HCT116 (cell line): ENCODE measurements at places on chromosomes 2 and 18. TPM values are rescaled to one million over a fixed set of nuclear protein-coding genes. Genes with fewer than 3 reads are reported as not detected.

DNA sequence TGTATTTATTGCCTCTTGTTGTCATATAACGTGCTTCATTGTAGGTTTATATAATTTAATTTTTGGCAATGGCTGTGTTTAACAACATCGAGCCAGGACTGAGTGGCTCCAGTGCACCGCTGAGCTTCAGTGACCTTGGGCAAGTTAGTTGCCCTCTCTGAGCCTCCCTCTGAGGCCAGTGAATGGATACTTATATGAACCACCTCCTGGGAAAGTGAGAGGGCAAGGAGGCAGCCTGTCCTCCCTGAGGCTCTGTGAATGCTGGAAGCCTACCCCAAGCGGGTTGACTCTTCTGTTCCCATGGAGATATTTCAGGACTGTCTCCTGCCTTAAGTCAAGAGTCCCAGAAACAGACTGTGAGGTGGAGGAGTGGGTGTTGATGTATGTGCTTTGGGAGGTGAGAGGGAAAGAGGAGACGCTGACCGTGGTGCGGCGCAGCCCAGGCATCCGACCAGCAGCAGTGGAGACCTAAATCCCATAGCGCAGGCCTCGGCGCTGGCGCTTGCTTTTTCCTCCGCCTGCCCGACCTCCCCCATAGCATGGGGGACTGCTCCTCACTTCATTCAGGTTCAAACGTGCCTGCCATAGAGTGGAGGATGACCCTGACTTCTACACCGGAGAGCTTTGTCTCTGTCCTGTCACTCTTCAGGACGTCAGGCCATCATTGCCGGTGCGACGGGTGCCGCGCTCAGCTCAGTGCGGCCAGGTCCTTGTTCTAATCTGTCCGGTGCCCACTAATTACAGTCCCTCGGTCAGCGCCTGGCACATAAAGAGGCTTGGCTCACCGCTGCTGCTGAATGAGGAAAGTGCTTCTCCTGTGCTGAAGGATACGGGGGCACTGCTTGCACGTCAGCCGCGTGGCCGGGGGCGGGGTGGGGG lies 167.3 kb upstream of the HS6ST1 start:
- H3K27me3 ChIP-seq, result 0 out of 2 replicates have a peak, but pooled peaks cover 9% of the 10 kb centered on the region
- H3K4me1 ChIP-seq, result no peaks in the 10 kb centered on the region
- H3K4me3 ChIP-seq, result no peak overlapping the region
- H3K36me3 ChIP-seq, result no peaks in the 10 kb centered on the region

IL37 gene
- not detected for total RNA-seq

DNA sequence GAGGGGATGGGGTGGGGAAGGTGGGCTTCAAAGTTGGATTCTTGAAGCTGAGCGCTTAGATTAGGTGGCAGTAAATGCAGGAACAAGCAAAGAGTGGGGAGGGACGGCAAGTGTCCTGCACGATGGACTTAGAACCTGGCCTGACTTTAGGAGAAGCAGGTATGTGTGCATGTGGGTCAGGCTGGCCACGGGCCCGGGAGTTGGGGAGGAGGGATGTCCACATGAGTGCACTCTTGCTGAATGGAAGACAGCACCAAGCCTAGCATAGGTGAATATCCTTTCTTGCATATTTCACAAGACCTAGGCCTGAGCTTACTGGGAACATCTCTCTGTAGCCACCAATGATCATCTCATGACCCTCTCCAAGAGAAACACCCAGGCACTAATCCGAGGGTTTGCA lies 96.1 kb downstream of the DDX1 start:
- H3K27ac ChIP-seq, result no peak overlapping the region
- H3K4me1 ChIP-seq, result no peaks in the 10 kb centered on the region
- DNase-seq, result no peak
- no peak overlapping the region for H3K4me3 ChIP-seq
- H3K36me3 ChIP-seq, result no peaks in the 10 kb centered on the region

UNC80 gene
- not detected for total RNA-seq

SYT4 gene
- not detected for total RNA-seq

USP37 gene
- 23.5 TPM for total RNA-seq

DNA sequence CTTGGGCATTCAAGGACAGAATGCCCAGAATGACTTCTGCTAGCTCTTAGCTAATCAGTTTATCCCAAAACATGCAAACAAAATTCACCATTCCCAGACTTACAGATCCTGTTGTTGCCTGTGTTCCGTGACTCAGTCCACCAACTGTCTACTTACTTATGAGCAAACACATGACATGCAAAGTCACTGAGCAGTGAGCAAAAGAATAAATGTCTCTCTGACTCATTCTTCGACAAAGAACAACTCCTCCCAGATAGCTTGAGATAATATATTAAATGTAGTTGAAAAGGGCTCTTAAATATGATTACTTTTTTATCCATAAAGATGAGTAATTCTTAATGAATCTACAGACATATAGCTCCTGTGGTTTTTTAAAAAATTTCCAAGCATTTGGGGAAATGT lies 9.0 kb upstream of the CREG2 start:
- no peak overlapping the region for H3K27ac ChIP-seq
- H3K27me3 ChIP-seq, result no peaks in the 10 kb centered on the region
- no peak for DNase-seq
- H3K4me3 ChIP-seq, result no peak overlapping the region
- H3K4me1 ChIP-seq, result no peaks in the 10 kb centered on the region
- no peaks in the 10 kb centered on the region for H3K36me3 ChIP-seq

DNA sequence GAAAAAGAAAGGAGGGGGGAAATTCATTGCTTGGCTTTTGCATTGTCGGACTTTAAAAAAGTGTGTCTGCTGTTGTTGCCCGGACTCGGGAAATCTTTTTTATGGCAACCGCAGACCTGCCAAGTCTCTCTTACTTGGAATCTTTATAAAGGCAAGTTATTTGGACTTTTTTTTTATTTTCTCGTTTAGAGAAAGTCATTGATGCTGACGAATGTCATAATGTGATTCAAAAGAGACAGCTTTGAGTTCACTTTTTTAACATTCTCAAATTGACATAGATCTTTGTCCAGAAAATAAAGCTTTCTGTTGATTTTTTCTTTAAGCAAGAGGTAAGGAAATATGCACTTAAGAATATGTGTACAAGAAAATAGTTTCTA lies 651 bp upstream of the ZNF521 start:
- H3K36me3 ChIP-seq, result no peaks in the 10 kb centered on the region
- H3K4me1 ChIP-seq, result no peaks in the 10 kb centered on the region
- peaks cover 30% of the 10 kb centered on the region for H3K27me3 ChIP-seq
- H3K4me3 ChIP-seq, result peak overlapping the region; percentile 13; the same call in 1 of the 2 replicates
- H3K27ac ChIP-seq, result no peak overlapping the region

DNA sequence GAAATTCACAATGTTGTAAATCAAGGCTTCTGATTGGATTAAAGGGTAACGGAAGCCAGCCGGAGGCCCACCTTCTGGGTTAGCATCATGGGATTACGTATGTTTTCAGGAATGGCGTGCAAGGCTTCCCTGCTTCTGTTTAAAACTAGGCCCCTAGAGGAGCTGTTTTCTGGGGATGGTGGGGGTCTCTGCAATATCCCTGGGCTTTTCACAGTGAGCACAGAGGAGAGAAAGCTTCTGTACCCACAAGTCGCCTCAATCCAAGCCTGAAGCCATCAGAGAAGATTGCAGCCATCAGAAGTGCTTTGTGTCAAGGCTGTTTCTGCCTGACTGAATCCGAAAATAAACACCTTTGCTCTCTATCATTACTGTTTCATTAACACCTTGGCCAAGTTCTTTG lies 226.9 kb upstream of the SMIM21 start:
- no peak overlapping the region for H3K27ac ChIP-seq
- DNase-seq, result no peak
- H3K4me1 ChIP-seq, result no peaks in the 10 kb centered on the region
- H3K36me3 ChIP-seq, result no peaks in the 10 kb centered on the region

GRCh38 chr18:39561126-39561525 lies 1995.5 kb upstream of the CELF4 start:
- H3K27ac ChIP-seq, result no peak overlapping the region
- no peaks in the 10 kb centered on the region for H3K27me3 ChIP-seq
- H3K4me1 ChIP-seq, result no peaks in the 10 kb centered on the region
- H3K36me3 ChIP-seq, result no peaks in the 10 kb centered on the region
- DNase-seq, result no peak

CYRIA gene
- total RNA-seq, result 0.44 TPM

DNA sequence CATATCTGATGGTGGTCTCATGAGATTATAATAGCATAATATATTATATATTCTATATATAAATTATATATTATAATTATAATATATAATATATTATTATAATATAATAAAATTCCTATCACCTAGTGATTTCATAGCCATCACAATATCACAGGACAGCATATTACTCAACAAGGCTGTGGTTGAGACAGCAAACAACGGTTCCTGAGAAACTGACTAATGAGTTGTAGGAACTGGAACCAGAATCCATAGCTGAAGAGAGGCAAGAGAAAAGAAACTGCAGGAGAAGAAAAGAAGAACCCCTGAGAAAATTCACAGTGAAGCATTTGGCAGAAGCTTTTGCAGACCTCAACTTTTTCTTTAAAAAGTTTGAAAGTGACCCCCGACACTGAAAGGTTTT lies 84.0 kb downstream of the BCL2L11 start:
- DNase-seq, result no peak
- H3K4me1 ChIP-seq, result no peaks in the 10 kb centered on the region
- H3K36me3 ChIP-seq, result no peaks in the 10 kb centered on the region
- no peak overlapping the region for H3K4me3 ChIP-seq
- H3K27ac ChIP-seq, result no peak overlapping the region
- no peaks in the 10 kb centered on the region for H3K27me3 ChIP-seq

GRCh38 chr2:161980976-161981375 lies 93.0 kb downstream of the DPP4 start:
- DNase-seq, result no peak
- no peaks in the 10 kb centered on the region for H3K4me1 ChIP-seq
- H3K4me3 ChIP-seq, result no peak overlapping the region
- H3K27me3 ChIP-seq, result no peaks in the 10 kb centered on the region

SLC11A1 gene
- 0.42 TPM for total RNA-seq

GRCh38 chr2:240215676-240216051 lies 75.2 kb upstream of the OTOS start:
- H3K36me3 ChIP-seq, result no peaks in the 10 kb centered on the region
- peaks cover 7% of the 10 kb centered on the region; the same call in 1 of the 2 replicates for H3K4me1 ChIP-seq
- DNase-seq, result no peak
- H3K27ac ChIP-seq, result no peak overlapping the region

DNA sequence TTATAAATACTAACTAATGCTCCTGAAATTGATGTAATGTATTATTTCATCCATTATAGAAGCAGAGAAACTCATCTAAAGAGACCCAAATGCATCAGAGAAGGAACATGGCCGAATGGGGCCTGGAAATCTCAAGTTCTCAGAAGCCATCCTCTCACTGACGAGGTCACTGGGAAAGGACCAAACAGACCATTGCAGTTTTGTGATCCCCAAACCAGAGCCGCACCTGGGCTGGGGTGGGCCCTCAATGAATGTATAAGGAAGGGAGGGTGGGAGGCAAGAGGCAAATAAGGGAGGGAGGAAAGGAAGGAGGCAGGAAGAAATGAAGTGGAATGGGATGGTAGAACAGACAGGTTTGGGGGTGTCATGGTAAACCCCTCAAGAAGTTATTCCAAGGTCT lies 245.3 kb upstream of the ID2 start:
- H3K36me3 ChIP-seq, result no peaks in the 10 kb centered on the region
- no peak for DNase-seq
- H3K27ac ChIP-seq, result no peak overlapping the region
- H3K4me1 ChIP-seq, result no peaks in the 10 kb centered on the region
- H3K4me3 ChIP-seq, result no peak overlapping the region

TSPYL6 gene
- not detected for total RNA-seq

DNA sequence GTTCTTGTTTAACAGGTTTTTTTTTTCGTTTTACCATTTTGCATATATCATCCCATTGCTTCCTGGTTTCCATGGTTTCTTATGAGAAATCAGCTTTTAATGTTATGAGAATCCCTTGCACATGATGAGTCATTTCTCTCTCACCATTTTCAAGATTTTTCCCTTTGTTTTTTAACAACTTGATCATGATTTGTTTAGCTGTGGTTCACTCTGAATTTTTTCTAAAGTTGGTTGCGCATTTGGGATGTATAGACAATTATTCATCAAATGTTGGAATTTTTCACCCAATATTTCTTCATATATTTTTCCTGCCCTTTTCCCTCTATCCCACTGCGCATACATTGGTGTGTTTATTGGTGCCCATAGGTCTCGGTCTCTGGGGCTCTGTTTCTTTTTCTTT lies 42.4 kb upstream of the BIN1 start:
- H3K27ac ChIP-seq, result no peak overlapping the region
- H3K36me3 ChIP-seq, result no peaks in the 10 kb centered on the region
- no peak for DNase-seq

PPIG gene
- 55.3 TPM for total RNA-seq

- H3K4me3 ChIP-seq, result no peak overlapping the region
- H3K36me3 ChIP-seq, result no peaks in the 10 kb centered on the region
- no peak for DNase-seq
- H3K27me3 ChIP-seq, result no peaks in the 10 kb centered on the region
- no peak overlapping the region for H3K27ac ChIP-seq
Observed at GRCh38 chr18:79465392-79465991, 69.8 kb downstream of the NFATC1 start.

MERTK gene
- 5.7 TPM for total RNA-seq

GRCh38 chr18:66582211-66582610 lies 21.7 kb downstream of the CDH19 start:
- DNase-seq, result no peak
- H3K27ac ChIP-seq, result no peak overlapping the region
- H3K27me3 ChIP-seq, result no peaks in the 10 kb centered on the region
- H3K4me3 ChIP-seq, result no peak overlapping the region
- H3K36me3 ChIP-seq, result no peaks in the 10 kb centered on the region

DNA sequence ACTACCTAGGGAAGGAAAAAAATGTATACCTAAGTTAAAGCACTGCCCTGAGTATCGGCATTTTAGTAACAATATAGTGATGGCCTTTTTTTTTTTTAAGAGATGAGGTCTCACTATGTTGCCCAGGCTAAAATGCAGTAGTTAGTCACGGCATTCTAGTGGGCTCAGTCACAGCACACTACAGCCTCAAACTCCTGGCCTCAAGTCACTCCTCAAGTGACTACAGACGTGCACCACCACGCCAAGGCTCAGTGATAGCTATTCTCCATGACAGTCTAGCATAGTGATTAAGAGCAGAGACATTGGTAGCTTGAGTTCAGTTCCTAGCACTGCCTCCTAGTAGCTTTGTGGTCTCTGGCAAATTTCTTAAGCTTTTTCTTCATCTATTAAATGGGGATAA lies 27.6 kb downstream of the UBXN2A start:
- DNase-seq, result no peak
- no peaks in the 10 kb centered on the region for H3K27me3 ChIP-seq
- no peak overlapping the region for H3K4me3 ChIP-seq
- no peak overlapping the region for H3K27ac ChIP-seq
- no peaks in the 10 kb centered on the region for H3K4me1 ChIP-seq

DNA sequence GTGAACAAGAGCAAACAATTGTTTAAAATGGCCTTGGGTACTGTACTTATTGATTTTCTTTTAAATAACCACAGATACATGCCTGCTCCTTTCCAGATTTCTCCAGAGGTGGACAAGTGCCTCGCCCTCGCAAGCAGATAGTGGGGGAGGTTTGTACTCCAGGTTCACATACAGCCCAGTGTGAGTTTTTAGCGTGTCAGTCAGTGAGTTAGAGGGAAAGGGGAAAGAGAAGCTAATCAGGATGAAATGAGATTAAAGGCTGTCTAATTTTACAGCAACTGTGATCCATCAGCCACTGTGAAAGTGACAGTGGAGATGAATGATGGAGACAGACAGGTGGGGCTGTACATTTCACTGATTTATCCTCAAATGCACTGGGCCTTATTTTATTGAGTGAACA lies 74.7 kb downstream of the KLHL14 start:
- no peak overlapping the region for H3K4me3 ChIP-seq
- no peaks in the 10 kb centered on the region for H3K36me3 ChIP-seq
- H3K27me3 ChIP-seq, result peaks cover 7% of the 10 kb centered on the region; the same call in 1 of the 2 replicates
- no peak for DNase-seq
